NB4 (cell line): ENCODE measurements at places on chromosomes 7 and 10.
A peak's percentile ranks its signal among the peaks of the same experiment; 100 is the strongest.

- peak; percentile 55 for DNase-seq
These were observed 61.5 kb upstream of the ELMO1 start for GRCh38 chr7:37510043-37510634.

DNA sequence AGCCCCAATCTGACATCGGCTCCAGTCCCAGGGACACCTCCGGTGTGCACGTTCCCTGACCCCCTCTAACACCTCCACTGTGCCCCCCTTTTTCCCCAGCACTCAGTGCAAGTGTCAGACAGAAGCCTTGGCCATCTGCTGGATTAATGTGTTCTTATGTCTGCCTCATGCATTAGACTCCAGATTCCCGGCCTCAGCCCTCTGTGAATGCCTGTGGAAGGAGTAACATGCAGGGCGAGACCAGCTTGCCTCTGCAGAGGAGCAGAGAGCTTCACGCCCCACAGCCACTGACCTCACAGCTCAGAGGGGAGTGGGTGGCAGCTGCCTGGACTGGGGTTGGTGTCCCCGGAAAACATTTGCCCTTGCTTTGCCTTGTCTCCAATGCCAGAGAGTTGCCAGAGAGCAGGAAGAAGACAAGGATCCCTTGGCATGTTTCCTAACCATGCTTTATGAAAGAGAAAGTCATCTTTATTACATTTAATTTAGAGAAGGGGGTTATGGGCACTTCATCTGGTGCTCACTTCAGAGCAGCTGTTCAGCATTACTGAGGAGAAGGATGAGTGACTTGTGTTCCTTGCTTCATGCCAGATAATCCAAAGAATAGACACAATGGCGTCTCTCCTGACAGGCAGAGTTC lies 91.6 kb upstream of the CXCL12 start:
- DNase-seq: no peak

- no peak for DNase-seq
These were observed 1250.6 kb upstream of the LRRTM3 start for GRCh38 chr10:65675236-65675635.

DNA sequence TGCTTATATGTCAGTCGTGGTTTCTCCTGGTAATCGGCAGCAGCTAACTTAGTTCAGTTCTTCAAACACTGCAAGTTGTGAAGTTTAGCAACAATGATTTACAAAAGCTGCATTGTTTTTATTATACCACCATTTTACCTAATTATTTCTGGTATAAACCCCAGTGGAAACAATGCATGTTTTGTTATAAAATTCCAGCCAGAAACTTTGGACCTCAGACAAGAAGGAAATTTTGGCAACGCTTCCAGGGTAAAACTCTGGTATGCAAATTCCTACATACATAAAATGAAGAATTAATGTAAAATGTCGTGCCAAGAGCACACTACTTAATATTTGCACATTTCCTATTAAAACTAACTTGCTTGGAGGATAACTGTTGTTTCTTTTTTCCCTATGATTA lies 277.4 kb upstream of the LYZL1 start:
- DNase-seq: no peak

DNA sequence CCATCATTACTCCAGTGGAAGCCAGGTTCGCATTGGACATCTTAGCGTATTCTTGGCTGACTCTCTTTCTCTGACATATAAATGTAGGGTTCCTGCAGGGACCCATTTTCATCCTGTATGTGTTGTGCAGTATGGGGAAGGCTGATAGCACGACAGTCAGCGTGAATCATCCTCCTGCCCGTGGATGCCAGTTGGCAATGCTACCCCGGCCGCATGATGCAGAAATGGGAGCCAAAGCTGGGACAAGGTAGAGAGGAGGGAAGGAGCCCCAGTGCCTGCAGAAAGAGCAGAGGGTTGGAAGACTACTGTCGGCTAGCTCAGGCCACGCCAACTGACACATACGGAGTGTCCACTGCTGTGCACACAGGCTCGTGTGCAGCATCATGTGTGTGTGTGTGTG lies 251.6 kb downstream of the SKAP2 start:
- DNase-seq: no peak

- no peak for DNase-seq
These were observed 416.8 kb downstream of the GALNT17 start for GRCh38 chr7:71548746-71549145.

- no peak for DNase-seq
These were observed 581.7 kb upstream of the TEX47 start for GRCh38 chr7:89377219-89377618.

DNA sequence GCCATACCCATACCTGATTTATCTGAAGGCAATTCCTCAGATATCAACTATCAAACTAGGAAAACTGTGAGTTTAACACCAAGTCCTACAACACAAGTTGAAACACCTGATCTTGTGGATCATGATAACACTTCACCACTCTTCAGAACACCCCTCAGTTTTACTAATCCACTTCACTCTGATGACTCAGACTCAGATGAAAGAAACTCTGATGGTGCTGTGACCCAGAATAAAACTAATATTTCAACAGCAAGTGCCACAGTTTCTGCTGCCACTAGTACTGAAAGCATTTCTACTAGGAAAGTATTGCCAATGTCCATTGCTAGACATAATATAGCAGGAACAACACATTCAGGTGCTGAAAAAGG lies 69.0 kb upstream of the RSBN1L start:
- no peak for DNase-seq
